ENCODE measurements at places on chromosomes 2 and 18.
A peak's percentile ranks its signal among the peaks of the same experiment; 100 is the strongest.

DNA sequence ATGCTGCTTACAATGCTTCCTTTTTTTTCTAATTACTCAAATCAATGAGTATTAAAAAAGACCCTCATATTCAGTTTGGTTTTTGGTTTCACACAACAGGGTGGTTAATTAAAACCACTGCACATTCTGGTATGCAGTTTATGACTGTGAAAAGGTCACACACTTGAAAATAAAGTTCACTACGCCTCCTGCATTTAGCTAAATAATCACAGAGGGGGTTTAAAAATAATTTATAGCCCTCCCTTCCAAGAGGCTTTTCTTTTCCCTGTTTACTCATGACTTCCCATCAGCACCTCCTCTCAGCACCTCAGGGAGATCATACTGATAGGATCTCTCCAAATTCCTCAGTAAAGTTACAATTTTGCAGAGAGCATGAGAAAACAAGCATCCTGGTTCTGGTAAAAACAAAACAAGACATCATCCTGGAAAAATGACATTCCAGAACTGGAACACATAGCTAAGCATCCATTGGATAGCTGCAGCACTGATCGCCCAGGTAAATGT is 129.5 kb upstream of the TMEM200C start:
- no peak for DNase-seq

GRCh38 chr2:170928036-170928823 is 823 bp upstream of the GORASP2 start:
- DNase-seq, result peak; percentile 35

DNA sequence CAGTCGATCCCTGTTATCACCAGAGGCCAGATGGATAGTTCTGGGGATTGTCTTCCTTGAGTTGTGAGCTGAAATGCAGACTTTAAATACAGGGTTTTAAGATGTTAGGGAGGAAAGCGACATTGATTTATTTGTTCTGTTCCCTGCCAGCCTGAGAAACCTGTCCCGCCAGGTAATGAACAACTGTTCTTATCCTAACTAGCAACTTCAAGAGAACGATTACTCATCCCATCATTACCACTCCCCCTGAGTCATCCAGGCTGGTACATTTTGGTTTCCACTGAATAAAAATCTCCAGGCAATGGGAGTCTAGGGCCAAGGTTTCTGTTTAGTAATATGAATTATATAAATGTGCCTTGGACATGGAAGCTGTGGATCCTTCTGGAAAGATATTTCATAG is 131.2 kb downstream of the LYPD6B start:
- DNase-seq, result peak; percentile 64

- no peak for DNase-seq
These were observed 321.8 kb downstream of the ZEB2 start for GRCh38 chr2:144198116-144198515.

DNA sequence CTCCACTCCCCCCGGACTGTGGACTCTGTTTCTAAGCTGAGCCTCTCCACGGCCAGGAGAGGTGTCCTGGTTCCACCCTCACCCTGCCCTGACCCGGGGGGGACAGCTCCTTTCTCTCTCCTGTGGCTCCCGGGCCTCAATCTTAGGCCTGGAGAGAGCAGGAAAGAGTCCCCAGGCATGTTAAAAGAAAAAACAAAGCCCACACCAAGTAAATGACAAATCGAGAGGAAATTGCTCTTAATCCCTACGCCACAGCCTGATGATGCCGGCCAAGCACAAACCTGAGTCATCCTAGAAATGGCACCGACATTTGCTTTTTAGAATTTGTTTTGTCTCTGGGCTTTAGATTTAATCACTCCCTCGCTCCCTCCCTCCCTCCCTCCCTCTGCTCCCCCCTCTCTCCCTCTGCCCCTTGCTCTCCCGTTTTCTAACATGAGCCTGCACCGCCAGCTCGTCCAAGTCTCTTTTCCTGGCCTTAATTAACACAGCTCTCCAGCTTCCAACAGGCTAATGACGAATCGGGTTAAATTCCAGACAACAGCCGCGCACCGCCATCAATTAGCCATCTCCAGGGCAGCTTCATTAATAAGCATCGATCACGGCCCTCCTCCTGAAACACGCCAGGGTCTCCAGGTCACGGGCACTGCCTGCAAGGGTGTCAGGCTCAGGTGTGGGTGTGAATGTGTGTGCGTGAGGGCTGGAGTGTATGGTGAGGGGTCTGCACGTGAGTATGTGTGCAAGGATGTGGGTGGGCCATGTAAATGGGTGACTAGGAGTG is 230.8 kb downstream of the CELF4 start:
- DNase-seq, result no peak

DNA sequence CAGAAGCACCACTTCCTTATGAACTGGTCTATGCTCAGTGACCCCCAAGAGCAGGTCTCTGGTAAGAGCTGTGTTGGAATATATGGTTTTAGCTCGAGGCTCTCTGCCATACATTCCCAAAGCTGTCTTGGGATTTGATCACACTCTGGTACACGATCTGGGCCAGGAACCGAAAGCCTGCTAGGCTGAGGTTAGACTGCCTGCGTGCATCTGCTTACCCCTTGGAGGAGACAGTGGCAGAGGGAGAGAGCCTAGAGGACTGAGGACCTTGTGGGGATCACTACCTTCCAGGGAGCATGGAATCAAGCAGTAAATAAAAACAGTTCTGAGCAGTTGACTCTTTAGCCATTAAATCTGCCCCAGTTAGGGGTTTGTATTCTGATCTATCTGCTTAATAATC is 63.7 kb downstream of the ZNF532 start:
- DNase-seq, result no peak

DNA sequence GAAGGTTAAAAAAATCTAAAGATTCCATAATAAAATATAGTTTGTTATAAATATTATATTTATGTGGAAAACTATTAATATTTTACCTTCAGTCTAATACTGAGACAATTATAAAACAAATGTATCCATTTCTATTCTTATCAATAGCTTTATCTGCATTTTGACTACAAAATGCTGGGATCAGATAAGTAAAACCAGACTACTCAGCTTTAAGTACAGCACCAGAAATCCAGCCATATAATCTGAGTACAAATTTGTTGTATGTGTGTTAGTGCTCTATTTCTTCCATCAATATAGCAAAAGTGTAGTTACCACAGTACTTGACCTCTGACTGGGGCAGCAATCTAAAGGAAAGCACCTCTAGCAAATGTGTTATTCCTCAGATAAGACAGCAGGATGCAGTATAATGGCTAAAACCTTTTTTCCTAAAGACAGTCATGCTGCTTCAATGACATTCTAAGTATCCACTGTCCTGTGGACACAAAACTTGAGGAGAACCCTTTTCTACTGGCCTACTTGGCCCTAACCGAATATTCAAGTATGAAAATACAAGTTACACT is 68.1 kb downstream of the OLA1 start:
- no peak for DNase-seq

DNA sequence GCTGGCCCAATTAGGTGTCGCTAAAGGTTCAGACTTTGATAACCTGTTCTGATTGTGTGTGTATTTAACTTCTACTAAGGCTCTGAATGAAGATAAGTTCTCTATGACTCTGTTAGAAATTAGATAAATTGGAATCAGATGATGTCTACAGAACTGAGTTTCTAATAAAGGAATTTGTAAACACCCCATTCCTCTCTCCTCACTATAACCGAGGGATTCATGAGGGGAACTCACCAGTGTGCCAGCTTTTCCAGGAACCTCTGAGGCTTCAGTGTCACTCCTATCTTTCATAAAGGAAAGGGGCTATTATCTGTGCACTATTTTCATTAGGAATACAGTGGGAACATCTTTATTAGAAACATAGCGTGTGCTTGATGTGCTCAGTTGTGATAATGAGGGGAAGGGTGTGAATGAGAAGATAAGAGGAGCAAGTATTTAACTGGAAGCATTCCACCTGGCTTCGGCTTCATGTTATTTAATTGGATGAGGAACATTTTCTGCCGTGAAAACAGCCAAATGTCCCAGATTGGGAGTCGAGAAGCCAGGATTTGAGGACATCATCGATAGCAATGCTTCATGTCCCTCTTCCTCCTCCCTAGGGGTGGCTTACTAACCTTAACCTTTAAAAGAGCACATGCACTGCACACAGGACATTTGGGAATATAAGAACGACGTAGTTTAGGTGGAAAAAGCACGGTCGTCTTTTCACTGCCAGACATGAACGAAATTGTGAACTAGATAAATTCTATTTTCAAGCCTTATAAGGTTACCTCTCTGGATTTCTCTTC is 84.8 kb upstream of the TCF4 start:
- no peak for DNase-seq

DNA sequence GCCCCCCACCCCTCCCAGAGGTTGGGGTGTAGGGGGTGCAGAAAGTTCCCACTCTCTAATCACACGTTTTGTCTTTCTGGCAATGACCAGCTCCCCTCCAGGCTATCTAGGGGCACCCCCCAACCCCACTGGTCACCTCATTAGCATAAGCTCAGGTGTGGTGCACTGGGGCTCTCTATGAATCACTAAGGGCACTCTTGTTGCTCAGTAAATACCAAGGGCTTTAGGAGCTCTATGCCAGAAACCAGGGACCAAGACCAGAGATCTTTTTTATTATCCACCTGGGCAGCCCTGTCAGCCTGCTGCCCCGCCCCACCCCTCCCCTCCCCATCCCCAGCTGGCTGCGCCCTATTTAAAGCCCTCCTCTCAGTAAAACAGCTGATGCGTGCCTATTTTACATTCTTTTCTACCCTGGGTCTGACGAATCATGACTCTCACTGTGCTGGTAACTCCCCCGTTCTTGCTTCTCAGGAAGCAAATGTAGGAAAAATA is 24.3 kb downstream of the NCK2 start:
- no peak for DNase-seq

DNA sequence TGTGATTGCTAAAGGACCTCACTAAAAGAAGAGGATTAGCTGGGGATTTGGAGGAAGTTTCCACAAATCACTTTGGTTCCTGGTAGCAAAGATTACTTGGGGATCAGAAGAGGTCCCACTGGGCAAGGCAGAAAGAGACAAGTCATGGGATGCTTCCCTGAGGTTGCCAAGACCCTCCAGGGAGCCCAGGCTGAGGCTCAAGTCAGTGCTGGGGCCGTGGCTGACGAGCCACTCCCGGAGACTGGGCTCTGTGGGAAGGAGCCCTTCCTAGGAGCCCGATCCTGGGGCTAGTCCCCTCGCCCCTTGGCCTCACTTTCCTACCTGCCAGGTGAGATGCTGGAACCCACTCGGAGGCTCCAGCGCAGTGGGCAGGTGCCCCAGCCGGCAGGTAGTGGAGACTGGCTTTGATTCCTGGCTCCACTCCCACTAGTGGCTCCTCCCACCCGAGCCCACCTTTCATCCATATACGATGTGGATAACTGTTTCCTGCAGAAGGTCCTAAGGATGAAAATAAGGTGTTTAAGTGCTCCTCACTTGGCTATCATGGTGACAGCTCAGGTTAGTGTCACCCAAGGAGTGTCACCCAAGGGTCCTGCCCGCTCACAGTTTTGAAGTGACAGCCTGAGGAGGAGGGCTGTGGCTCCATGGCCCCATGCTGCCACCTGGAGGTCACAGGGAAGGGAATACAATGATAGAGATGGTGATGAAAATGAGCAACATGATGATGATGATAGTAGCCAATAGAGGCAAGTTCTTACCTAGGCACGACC is 100.5 kb downstream of the CAPN13 start:
- DNase-seq, result peak; percentile 73

GRCh38 chr18:23994361-23994902 is 20.1 kb upstream of the TTC39C start:
- DNase-seq, result peak; percentile 76

- DNase-seq, result no peak
These were observed 86.0 kb downstream of the ABCA12 start for GRCh38 chr2:215052404-215052803.

- no peak for DNase-seq
These were observed 13.7 kb upstream of the RMDN2 start for GRCh38 chr2:37911296-37911873.

- DNase-seq, result no peak
These were observed 3.7 kb upstream of the MFSD6 start for GRCh38 chr2:190404487-190404886.

DNA sequence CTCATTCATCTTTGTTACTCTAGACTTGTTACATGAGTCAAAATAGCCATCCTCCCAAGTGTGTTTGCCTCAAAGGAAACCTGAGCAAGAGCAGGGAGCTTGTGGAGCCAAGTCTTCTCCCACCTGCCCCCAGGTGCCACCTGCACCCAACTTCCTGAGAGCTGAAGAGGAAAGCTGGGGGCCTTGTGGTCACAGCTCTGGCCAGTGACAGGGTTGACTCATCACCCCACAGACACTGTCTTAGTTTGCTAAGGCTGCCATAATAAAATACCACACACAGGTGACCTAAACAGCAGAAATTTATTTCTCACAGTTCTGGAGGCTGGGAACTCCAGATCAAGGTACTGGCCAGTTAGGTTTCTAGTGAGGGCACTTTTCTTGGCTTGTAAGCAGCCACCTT is 99.6 kb downstream of the TPGS2 start:
- DNase-seq, result no peak

- no peak for DNase-seq
These were observed 223.2 kb upstream of the RAB6C start for GRCh38 chr2:129756276-129756675.

DNA sequence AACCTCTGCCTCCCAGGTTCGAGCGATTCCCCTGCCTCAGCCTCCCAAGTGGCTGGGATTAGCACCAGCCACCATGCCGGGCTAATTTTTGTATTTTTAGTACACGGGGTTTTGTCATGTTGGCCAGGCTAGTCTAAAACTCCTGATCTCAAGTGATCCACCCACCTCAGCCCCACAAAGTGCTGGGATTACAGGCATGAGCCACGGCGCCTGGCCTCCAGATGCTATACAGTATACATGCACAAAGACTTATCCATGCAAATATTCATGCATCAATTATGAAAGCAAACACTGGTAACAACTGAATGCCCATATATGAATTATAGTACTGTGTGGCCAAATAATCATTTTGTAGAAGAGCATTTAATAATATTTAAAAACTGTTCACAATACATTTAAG is 36.0 kb upstream of the SOS1 start:
- no peak for DNase-seq

DNA sequence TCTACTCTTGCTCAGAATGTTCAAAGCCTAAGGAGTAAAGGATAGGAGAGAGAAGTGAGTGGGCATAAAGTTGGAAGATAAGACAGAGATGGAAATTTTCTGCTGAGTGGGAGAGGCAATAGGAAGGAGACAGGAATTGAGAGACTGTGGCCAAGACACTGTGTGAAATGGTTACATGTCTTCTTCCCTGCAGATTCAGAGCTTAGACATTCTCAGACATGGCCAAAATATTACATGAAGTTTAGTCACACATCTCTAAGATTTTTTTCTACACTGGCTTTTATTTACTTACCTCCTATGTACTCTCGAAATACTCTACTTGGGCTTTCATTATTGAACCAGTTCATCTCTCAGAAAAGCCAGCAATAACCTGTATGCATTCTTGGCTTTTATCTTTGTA is 363.0 kb upstream of the FANCL start:
- DNase-seq, result no peak

GRCh38 chr18:25962176-25962575 is 128.2 kb downstream of the SS18 start:
- peak; percentile 9 for DNase-seq
